GM06990 (cell line): ENCODE measurements at places on chromosomes 2 and 18.
A peak's percentile ranks its signal among the peaks of the same experiment; 100 is the strongest.

DNA sequence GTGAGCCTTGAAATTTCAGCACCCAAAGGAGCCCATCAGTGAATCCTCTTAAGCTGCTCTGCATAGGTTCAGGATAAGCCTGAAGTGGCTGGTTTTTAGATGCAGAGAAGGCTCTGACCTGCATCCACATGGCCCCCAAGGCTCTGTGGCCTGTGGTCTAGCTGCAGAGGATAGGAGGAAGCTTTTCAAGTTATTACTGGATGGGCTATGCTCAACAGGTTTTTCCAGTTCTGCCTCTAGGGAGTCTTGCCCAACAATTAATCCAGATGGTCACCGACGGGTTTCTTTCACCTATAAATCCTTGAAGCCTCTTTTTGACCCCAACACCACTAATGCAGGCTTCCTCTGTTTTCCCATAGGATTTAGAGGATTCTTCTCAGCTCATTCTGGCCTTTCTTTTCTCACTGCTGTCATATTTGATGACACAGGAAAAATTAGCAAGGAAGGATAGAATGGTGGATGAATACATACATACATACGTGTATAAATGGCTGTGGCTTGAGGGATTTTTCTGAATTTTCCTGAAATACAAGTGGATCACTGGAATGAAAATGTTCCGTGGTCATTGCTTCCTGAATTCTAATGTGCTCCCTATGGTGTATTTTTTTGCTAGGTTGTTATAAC, 52.2 kb upstream of the BCL2L11 start:
- DNase-seq = no peak

DNA sequence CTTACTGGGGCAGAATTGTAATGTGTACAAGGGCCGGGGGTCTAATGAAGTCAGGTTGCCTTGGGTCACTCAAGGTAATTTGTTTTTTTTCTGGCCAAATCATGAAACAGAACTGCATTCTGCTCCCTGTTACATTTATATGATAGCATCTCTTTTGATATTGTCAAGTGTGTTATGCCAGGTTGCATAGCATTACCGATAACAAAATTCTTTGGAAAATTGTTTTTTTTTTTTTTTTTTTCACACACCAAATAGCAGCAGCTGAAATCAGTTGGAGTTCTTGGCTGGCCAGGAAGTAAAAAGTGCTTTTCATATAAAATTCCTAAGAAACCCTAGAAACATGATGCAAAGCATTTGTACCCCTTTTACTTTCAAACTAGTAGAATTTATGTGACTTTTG, 282.6 kb upstream of the FN1 start:
- DNase-seq = no peak

GRCh38 chr18:78603102-78603983, 376.3 kb upstream of the SALL3 start:
- no peak for DNase-seq

DNA sequence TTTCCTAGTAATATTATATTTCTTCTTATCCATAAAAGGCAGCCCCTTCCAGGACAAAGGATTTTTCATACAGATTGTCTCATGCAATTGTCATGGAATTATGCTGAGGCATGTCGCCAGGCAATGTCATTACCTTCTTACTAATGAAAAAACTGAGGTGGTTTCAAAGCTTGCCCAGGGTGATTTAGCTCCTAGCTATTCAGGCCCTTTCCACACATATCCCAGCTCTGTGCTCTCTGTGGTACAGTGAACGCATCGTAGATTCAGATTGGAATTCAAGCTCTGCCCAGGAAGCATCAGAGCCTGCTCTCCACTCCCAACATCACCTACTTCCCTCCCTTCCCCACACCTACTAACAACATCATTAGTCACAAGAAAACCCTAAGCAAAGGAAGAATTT, 60.1 kb downstream of the ATP8B1 start:
- DNase-seq = no peak

- DNase-seq = no peak
Measured at GRCh38 chr18:53864770-53865169, 359.7 kb downstream of the MBD2 start.

- no peak for DNase-seq
Measured at GRCh38 chr18:51278045-51278649, 80.7 kb upstream of the MEX3C start.

DNA sequence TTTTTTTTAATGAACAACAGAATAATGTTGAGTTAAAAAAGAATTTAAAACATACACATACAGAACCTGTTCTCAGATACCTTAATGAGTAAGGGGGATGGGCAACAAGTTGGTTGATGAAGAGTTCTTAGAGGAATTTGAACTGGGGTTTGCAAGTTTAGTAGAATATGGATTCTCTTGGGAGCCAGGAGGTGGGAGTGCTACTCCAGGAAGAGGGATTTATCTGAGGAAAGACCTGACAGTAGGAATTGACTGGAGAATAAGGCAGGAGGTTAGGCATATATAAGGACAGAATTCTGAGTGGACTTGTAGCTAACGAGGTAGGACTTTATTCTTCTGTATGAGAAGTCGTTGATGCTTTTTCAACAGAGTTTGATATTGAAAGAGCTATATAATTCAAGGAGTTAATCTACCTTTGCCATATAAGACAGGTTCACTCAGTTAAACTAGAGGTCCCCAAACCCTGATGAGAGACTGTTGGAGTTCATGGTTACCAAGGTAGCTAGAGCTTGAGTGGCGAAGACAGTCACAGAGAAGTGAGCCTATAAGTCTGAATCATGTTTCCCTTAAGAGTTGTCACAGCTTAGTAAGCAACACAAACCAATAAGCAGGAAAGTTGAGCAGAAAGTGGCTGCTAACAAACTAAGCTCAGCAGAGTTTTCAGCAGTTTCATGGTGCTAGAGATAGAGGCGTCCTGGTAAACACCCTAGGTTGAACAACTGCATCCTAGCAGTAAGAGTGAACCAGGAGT, 88.2 kb downstream of the NCOA1 start:
- no peak for DNase-seq

GRCh38 chr2:236503583-236503982, 66.0 kb upstream of the ACKR3 start:
- no peak for DNase-seq

GRCh38 chr2:18829251-18829902, 240.0 kb upstream of the NT5C1B start:
- no peak for DNase-seq

- DNase-seq = no peak
Measured at GRCh38 chr2:31236433-31237205, 2.7 kb downstream of the EHD3 start.

DNA sequence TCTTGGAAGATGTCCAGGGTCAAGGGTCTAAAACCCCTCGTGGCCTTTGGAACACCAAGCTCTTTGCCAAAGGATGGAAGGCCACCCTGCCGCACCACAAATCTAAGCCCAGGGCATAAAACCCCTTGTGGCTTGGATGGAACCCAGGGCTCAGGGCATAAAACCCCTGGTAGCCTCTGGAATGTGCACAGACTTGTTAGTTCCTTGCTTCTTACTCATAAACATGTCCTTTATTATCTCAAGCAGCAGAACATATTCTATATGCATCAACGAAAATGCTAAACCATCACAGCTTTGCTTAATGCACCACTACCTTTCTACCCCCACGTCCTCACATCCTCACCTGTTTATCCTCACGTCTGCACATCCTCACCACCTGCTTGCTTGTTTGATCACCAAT, 998.0 kb downstream of the DSC3 start:
- no peak for DNase-seq

DNA sequence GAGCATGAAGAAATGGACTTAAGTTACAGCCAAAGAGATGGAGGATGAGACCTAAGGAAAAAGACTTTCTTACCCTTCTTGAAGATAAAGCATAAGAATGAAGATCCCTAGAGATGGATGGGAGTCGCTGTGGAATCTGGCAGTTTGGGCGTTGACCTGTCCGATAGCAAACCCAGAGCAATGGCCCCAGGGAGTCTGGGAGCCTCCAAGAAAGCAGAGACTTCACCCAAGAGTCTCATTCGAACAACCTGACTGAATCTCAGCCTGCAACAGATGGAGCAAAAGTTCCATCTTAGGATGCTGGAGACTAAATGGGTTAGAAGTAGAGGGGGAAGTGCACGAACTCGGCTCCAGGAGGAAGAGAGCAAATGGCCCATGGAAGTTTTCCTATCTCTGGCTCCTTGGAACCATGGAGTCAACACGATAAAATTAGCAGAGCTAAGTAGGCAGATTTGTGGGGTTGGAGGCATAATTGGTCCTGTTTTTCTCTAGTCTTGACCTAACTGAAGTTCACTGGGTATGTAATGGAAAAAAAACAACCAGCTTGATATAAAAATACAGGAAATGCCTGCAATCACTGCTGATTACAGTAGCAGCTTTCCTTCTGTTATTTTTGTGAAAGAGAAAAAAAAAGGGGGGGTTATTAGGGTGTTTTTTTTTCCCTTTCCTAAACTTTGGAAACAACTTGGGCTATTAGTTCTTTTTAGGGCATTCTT, 178.4 kb upstream of the EPAS1 start:
- no peak for DNase-seq

DNA sequence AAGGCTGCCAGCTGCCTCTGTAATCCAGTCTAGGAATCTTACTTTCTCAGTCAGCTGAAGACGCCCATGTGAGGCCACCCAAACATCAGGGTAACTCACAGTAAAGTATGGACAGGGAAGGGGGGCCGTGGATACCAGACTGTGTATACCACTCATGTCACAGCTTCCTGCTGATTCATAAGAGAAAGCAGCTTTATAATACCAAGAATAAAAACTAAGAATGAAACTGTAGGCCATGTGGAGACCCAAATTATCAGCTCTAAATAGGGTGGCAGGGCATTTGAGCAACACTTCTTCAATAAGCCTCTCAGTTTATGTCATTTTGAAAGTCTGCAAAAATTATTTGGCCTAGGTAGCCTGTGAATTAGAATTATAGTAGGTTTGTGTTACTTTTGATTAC, 115.0 kb upstream of the CDCA7 start:
- peak; percentile 66 for DNase-seq

GRCh38 chr2:121492409-121492808, 38.3 kb upstream of the RNU4ATAC start:
- DNase-seq = no peak

GRCh38 chr2:84963692-84964405, 7.1 kb upstream of the KCMF1 start:
- DNase-seq = no peak

- DNase-seq = no peak
Measured at GRCh38 chr2:16649353-16650286, 16.0 kb downstream of the CYRIA start.

- DNase-seq = no peak
Measured at GRCh38 chr2:190635781-190636180, 13.1 kb upstream of the NAB1 start.

- peak; percentile 93 for DNase-seq
Measured at GRCh38 chr2:8543383-8544170, 138.3 kb upstream of the ID2 start.

DNA sequence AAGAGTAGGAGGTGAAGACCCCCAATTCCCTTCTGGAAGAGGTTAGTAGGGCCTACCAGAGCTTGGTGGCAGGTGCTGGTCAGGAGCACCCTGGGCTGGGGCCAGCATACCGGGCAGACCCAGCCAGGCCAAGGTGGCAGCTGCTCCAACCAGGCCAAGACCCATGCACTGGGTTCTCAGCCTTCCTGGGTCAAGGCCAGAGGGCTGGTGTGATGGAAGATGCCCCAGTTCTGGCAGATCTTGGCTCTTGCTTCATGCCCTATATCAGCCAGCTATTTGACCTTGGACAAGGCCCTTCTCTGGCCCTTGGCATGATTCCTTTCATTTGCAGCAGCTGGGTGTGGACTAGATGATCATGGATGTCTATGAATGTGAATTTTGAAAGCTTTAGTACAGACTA, 57.7 kb downstream of the PRKCE start:
- no peak for DNase-seq

GRCh38 chr2:33134086-33134771, 187.5 kb downstream of the LTBP1 start:
- no peak for DNase-seq

- no peak for DNase-seq
Measured at GRCh38 chr18:11909061-11909455, 941 bp upstream of the MPPE1 start.

GRCh38 chr2:109321570-109321969, 192.6 kb downstream of the SH3RF3 start:
- DNase-seq = no peak

DNA sequence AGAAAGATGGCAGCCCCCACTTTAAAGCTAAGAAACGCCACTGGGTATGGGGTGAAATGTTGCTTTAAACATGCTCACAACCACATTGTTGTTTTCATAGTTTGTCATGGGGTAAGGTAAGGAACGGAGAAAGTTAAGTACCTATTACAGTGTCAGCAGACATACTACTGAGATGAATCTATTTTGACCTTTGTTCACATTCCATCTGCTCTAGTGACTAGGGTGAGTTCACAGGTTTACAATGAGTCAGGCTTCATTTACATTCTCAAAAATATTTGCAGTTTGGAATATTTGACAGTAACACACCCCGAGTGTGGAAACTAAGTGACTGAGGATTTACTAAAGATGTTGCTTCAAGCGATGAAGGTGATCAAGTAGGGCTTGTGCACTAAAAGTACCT, 428.7 kb upstream of the ACVR2A start:
- DNase-seq = no peak

DNA sequence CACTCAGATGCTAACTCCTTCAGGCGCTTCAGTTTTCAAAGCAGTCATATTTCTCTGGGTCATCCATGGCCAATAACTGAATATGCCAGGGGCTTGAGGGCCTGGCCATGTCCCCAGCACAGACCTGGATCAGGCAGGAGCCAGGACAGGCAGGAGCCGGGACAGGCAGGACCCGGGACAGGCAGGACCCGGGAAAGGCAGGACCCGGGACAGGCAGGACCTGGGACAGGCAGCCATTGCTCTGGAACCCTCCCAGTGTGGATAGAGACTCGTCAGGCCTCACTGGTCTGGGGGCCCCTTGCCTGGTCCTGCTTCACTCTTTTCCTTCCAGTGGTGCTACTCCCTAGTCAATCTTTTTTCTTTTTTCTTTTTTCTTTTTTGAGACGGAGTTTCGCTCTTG, 117.5 kb upstream of the TEX51 start:
- DNase-seq = no peak

DNA sequence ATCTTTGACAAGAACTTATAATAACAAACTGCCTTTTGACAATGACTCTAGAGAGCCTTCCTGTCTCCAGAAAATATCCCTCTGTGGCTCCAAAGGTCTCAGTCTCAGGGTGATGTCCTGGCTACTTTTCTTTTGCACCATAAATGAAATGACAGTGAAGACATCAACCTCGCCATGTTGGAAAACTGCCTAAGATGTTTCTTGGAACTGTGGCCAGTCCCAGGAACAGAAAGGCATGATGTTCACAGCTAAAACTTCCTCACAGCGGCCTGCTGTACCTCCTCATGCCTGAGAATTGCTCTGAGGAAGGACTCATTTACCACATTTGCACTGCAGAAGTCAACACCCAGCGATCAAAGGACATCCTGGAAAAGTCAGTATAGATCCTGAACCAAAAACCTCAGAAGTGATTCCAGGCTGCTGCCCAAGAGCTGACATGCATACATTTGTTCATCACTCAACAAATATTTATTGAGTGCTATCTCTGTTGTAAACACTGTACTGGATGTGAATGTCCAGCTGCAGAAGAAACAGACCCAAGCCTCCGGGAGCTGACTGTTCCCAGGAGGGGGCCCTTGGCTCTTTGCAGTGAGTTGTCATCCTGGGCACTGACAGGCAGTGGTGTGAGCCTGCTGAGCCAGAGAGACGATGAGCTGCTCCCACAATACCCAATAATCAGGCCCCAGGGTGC, 64.3 kb upstream of the ACSL3 start:
- DNase-seq = no peak

GRCh38 chr2:168607992-168608391, 151.9 kb downstream of the CERS6 start:
- DNase-seq = no peak

GRCh38 chr18:24196764-24197163, 57.9 kb downstream of the CABYR start:
- no peak for DNase-seq

GRCh38 chr2:86048888-86049287, 56.8 kb downstream of the POLR1A start:
- DNase-seq = no peak
